ENCODE measurements at places on chromosomes 1 and 21. TPM values are rescaled to one million over a fixed set of nuclear protein-coding genes. Genes with fewer than 3 reads are reported as not detected.

DNA sequence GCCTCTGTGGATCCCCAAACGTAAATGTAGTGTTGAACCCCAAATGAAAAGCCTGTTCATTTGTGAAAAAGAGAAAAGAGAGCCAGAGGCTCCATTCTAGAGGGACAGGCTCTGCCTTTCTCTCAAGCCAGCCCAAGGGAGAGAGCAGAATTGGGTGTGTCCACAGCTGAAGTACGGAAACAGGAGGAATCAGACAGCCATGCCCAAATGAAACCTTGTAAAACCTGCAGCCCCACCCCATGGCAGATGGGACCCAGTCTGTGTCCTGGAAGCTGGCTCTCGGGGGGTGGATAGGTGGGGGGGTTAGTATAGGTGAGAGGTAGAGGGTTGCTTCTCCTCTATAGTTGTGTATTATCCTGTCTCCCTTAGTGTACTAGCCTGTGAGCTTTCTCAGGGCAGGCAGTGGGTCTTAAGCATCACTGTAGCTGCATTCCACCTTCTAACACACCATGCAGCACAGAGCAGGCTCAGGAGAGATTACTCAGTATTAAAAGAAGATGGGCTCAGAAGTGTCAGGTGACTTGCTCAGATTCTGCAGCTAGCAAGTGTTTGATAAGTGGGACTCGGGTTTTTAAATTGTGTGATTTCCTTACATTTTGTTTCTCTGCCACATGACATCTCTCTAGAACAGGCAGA, 67.4 kb upstream of the SIPA1L2 start:
- no peak for DNase-seq

DNA sequence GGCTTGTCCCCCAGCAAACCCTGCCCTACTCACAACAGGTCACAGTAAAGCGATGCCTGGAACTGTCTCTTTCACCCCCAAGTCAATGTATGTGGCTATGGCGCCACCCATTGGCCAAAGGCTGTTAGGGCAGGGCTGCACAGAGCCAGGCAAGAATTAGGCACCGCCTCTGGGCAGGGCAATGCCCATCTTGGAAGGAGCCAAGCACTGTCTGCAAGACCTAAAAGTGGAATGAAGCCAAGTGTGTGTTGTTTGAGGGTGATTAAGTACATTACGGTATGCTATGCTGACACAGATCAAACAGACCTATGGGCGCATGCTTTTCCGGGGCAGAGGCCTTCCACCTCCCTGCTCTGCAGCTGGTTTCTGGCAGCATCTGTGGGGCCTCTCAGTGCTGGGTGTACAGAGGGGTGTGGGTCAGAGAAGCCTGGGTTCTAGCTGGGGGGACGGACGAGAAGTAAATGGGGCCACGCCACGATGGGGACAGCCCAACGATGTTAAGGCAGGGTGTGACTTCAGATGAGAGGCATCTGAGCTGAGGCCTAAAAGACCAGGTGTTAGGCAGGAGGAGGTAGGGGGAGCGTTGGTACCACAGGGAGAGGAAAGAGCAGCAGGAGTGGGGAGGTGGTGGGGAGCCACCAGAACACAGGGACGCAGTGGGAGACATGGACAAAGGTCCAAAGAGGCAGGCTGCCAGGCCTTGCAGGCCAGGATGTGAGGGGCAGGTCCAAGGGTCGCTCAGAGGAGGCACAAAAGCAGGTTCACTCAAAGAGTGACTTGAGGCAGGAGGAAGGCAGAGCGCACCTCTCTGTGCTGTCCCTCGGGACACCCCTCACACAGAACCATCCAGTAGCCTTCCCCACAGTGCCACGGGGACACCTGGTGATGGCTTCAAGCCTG, 49.8 kb downstream of the ACOT7 start:
- peak; percentile 38 for DNase-seq

Gene FCRL6
- total RNA-seq: 0.41 TPM

DNA sequence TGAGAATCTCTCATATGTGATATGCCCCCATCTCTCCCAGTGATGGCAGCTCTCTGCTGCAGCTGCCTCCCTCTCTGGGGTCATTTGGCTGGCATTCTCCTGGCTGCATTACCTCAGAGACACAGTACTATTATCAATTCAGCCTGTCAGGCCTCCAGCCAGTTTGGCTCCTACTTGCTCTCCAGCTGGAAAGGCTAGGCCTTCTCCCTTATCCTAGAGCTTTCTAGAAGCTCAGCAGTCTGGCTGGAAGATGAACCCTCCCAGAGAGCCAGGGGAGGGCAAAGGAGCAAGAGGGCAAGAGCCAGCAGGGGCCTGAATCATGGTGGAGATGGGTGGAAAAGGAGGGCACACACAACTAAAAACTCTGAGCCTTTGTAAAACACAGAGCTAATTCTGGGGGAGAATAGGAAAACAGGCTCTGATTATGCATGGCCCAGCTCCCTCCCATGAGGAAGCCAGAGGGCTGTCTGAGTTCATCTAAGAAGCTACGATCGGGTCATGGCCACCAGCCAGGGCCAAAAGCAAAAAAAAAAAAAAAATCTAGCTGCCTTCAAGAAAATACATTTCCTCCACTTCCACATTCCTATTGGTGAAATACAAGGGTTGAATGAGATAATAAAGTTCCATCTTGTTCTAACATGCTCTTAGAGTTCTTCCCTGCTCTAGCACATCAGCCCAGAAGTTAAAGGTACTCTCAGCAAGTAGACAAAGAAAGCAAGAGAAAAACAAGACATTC, 8.8 kb downstream of the LAMB3 start:
- no peak for DNase-seq

All from activated T-cell treated with anti-CD3 and anti-CD28 coated beads, Interleukin-2, amount 50 U/mL, for 4 hours (primary cell).